Caki2 (cell line): ENCODE measurements at places on chromosomes 7 and 10. TPM values are rescaled to one million over a fixed set of nuclear protein-coding genes. Genes with fewer than 3 reads are reported as not detected.

The HTR5A gene
- not detected in 2 replicates for total RNA-seq

- no peak for DNase-seq
These were observed 155.5 kb upstream of the LRGUK start for GRCh38 chr7:133971625-133972024.

DNA sequence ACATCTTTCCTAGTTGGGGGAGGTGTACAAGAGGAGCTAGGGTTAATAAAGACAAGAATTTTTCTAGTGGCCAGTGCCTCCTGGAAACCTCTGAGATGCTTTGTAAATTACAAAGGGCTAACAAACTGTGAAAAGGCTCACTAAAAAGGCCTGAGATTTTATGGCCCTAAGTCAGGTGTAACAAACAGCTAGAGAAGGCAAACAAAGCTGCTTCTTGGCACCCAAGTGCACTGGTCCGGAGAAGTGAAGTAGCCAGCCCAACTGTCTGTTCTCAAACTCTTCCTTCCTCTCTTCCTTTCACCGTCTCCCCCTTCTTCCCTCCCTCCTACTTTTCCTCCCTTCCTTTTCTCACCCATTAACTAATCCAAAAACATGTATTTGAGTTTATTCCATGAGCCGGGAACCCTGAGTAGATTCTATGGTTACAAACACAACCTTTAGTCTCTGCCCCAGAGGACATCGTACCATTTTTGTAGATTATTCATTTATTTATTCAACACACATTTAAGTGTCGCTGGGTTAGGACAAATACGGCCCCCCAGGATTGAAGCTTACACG lies 143.4 kb upstream of the PCGF5 start:
- no peak for DNase-seq

- no peak for DNase-seq
These were observed 182.0 kb downstream of the REEP3 start for GRCh38 chr10:63703113-63703670.

DNA sequence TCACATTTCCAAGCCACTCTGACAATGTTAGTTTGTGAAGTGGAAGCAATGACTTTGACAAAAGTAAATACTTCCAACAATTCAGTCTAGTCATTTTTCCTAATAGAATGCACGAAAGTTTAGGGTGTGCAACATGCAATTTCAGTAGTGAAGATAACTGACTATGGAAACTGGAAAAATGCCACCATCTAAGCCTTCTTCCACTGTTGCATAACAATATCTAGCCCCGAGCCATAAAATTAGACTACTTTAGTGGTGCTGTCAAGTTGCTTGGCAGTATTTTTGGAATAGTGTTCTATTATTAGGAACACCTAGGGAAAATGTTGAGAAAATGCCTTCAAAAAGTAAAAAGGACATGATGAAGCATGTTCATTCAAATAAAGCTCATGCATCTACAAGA lies 17.9 kb downstream of the SEMA3A start:
- DNase-seq = no peak

GRCh38 chr7:72223351-72223750 lies 188.8 kb downstream of the CALN1 start:
- DNase-seq = no peak

DNA sequence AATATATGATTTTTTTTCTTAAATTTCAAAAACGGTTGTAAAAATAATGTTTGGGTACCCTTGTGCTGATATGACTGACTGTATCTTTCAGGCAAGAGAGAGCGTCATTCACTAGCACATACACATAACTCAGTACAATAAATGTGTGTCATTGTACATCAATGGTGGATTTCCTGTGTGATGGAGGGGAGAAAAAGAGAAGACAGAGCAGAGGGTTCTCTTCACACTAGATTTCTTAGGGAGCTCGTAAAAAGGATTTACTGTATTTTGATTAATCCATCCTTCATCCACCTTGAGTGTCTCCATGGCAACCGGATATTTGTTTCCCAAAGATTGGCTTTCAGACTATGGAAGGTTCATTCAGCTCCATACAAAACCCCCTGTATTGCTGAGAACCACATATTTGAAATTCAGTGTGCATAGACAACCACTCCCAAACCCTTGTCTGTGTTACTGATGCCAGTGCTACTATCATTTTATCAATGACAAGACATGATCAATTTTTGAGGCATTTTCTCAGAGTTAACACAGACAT lies 150.6 kb downstream of the AKR1D1 start:
- DNase-seq = no peak

DNA sequence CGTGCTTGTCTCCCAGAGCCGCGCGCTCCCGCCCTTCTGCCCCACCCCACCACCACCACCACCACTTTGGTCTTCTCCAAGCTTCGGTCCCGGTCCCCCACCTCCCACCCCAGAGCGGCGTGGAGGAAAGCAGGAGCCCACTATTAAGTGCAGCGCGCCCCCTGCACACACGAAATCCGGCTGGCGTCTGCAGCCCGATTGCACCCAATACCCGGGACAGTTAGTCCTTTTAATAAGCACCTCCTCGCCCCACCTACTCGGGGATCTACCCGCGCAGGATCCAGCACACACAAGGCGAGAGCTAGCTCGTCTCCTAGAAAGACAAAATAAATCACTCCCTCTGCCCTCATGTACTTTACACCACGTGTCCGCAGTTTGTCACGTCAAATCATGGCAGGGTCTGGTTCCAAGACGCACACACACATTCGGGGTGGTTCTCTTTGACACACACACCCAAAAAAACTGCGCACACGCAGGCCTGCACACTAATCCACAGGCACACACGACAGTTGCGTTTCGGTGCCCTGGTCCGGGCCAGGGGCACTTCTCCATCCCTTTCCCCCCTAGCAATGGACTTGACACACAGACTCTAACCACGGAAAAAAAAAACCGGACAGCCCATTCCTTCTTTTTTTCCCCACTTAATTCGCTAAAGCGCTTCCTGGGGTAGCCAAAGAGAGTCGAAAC lies 1.6 kb downstream of the SFMBT2 start:
- DNase-seq = peak; percentile 34

DNA sequence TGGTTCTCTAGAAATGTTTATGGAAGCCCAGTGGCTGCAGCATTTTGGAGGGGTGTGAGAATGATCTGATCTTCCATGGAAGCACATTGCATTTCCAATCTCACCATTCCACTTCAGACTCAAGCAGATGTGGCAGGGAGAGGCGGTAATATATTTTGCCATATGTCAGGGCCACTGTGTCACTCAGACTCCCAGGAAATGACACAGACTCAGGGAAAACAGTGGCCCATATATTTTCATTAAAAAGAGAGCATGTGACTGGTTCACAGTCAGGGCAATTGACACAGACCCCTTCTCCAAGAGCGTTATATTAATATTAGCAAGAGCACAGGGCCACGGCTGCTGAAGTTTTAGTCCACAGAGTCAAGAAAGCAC lies 149.3 kb upstream of the NRP1 start:
- DNase-seq = no peak

- DNase-seq = no peak
These were observed at the start of gene SLIT1 for GRCh38 chr10:97185326-97186058. Gene SLIT1 (minus strand): TSS chr10:97185959. CDS start chr10:97185674, 285 bp downstream.
